ENCODE measurements at places on chromosomes 5 and 9.

- no peak for DNase-seq
Measured at GRCh38 chr5:35248843-35249780, 18.8 kb upstream of the PRLR start.

DNA sequence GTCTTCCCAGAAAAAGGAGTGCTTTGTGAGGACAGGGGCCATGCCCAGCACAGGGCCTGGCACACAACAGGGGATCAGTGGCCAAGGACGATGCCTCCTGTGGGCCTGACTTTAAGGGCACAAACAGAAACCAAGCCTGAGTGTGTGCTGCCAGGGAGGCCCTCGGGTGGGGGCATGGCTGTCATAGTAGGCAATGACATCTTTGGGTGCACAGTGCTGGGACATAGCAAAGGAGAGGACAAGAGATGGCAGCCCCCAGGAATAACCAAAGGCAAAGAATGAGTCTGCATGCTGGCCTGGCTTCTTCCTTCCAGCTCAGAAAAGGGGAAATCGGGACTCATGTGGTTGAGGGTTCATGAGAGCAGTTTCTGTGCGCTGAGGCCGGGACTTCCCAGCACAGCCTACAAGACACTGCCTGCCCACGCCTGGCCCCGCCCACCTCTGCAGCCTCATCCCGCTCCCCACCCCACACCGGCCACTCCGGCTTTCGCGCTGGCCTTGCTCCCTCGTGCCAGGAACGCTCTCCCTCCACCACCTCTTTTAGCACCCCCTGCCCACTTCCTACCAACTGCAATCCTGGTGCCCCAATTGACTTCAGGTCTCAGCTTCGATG, 13.8 kb upstream of the LHX2 start:
- DNase-seq = peak; percentile 73

- DNase-seq = no peak
Measured at GRCh38 chr5:139569270-139569955, 8.3 kb downstream of the UBE2D2 start.

- DNase-seq = no peak
Measured at GRCh38 chr9:84754881-84755280, 85.4 kb downstream of the NTRK2 start.

- DNase-seq = no peak
Measured at GRCh38 chr5:33180900-33181299, 259.9 kb upstream of the TARS1 start.

GRCh38 chr9:95126739-95127138, 190.8 kb downstream of the FANCC start:
- DNase-seq = no peak

DNA sequence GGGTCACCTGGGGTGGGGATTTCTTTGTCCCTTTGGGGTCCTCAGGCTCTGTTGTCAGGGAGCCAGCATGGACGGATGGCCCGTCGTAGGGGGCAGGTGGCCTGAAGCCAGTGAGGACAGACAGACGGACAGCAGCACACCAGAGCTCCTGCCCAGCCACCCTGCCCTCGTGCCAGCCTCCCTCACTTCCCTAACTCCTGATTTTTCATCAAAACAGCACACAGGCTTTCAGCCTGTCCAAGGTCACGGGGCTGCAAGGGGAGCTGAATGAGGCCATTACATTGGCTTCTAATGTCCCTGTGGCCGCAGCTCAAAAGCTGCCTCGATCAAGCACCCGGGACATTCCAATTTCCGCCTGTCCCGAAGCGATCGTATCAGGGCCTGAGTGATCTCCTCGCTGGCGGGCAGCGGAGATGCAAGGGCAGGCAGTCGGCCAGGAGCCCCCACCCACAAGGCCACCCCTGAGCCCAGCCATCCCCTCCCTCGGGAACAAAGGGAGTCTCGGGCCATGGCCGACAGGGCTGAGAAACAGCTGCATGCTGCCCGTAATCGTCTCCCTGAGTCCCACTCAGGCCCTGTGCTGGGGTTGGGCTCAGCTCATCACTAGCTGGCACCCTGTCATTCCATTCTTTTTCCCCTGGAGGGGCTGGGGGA, 50.5 kb upstream of the RNU6ATAC start:
- DNase-seq = peak; percentile 47

DNA sequence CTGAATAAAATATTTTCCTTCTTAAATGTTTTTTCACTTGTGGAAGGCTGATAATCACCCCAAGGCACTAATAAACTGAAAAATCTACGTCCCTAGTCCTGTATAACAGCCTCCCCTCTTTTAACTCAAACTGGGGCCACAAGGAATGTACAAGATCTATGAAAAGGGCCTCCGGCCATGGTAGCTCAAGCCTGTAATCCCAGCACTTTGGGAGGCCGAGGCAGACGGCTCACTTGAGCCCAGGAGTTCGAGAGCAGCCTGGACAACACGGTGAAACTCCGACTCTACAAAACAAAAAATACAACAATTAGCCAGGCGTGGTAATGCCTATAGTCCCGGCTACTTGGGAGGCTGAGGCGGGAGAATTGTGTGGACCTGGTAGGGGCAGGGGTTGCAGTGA, 23.6 kb downstream of the RNF145 start:
- no peak for DNase-seq

DNA sequence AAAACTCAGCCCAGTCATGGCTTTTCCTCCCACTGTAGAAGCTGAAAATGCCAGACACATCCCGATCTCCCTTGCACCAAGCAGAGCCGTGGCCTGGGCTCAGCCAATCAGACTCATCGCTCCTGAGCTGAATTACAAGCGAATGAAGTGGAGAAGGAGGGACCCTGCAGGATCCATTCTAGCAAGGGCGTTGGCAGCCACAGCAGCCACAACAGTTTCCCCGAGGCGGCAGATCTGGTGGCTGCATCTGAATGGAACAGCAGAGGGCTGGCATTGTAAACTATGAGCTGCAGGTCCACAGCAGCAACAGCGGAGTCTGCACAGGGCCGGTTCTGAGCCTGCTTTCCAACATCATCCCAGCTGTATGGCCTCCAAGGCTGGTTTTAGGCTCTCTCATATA, 23.8 kb downstream of the ALG2 start:
- DNase-seq = no peak

DNA sequence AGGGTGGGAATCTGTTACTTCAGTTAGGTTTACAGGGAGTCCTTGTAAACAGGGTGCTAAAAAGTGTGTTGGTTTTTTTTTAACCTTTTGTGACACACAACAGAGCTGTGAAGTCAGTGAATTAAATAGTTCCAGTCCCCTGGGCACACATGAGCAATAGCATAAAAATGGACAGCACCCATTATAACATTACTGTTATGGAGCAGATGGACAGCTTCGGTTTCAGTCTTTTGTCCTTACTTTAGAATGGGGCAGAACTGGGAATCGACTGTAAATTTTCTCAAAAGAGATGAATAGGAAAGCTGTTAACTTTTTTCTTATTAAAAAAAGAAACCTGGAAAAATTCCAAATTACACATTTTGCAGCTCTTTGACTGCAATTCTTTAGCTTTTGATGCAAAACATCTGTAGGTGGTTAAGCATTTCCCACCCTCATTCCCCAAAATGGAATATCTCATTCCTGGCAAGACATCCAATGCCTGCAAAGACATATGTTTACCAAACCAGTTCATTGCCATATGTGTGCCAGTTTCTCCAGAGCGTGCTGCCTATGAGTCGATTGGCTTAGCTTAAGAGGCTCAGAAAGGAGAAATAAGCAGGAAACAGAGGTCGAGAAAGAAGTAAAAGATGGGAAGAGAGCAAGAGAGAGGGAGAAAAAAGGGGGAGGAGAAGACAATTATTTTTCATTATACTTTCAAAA, 212.3 kb upstream of the TMEM161B start:
- DNase-seq = no peak

- DNase-seq = no peak
Measured at GRCh38 chr9:107751567-107752210, 262.1 kb upstream of the KLF4 start.

DNA sequence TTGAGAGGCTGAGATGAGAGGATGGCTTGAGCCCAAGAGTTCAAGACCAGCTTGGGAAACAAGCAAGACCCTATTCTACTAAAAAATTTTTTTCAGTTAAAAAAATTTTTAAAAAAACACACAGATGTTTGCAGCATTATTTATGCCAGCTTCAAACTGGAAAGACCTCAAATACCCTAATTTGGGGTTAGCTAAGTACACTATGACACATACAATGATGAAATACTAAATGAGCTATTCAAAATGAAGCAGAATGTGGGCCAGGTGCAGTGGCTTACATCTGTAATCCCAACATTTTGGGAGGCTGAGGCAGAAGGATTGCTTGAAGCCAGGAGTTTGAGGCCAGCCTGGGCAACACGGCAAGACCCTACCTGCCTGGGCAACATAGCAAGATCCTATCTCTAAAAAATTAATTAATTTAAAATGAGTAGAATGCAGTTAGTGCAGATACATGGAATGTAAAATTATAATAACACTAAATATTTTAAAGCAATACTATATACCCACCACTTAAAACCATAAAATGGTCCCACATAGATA, 44.9 kb downstream of the LHFPL2 start:
- no peak for DNase-seq

DNA sequence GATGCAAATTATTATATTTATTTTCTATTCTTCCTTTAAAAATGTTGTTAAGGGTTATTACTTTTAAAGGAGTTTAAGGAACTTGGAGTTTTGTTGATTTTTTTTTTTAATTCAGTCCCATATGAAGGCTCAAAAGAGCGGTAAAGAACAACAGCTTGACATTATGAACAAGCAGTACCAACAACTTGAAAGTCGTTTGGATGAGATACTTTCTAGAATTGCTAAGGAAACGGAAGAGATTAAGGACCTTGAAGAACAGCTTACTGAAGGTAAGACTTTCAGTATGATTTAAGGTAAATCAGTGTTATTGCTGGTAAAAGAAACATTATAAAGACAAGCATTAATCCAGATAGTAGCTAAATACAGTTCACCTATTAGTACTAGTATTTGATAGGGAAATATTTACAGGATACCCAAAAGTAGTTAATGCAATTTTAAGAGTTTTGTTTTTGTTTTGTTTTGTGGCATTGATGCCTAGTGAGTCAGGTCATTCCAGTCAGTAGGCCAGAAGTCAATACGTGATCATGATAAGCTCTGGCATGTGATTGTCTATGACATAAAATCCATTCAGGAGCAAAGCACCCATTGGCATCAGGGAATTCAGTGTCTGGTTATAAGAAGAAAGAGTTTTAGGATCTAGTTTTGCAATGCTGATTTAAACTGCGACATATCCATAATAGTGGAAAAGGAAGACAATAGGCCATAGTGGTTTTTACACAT, 49.2 kb downstream of the CNTRL start:
- DNase-seq = no peak

GRCh38 chr5:82620957-82621600, 342.9 kb upstream of the RPS23 start:
- DNase-seq = no peak

DNA sequence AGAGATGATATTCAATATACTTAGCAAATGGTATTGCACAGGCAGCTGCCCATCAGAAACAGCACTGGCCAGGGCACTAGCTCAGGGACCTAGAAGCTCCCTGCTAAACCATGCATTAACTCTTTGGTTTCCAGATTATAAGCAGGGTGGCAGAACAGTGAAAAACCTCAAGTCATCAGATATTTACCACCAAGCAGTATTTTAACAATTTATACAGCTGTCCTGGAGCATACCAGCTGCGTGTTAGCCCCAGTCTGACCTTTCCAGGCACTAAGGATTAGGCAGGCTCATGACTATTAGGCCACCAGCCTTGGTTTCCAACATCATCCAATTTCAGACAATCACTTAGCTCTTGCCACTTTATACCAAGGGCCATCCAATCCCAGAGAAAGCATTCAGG, 326.5 kb downstream of the CAAP1 start:
- no peak for DNase-seq

GRCh38 chr5:33490071-33490665, 49.4 kb downstream of the TARS1 start:
- no peak for DNase-seq

DNA sequence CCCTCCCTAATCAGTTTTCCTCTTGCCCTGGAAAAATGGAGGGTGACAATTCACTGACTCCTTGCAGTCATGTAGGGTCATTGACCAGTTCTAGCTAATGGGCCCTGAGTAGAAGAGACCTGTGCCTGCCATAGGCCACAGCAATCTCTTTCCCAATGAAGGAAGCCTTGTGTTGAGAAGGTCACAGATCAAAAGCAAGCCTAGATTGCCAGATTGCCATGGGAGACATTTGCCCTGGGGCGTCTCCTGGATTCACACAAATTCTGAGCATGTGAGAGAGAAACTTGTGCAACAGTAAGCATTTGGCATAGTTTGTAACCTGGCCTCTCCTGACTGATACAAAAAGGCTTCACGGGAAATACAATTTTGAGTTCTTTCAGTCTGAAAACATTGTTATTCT, 148.0 kb downstream of the NUDT12 start:
- DNase-seq = no peak

DNA sequence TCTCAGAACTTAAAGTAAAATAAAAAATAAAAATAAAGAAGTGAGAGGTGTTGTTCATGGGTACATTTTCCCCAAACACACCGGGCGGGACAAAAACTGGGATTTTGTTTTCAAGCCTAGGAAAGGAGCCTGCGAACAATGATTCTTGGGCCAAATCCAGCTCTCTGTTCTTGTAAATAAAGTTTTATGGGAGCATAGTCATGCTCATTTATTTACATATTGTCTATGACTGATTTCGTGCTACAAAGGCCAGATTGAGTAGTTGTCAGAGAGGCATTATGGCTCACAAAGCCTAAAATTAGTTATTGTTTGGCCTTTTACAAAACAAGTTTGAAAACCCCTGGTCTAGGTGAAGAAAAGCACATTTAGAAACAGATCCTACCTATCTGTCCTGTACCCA, 821.0 kb upstream of the GRAMD2B start:
- no peak for DNase-seq

GRCh38 chr5:111856876-111857466, 100.0 kb upstream of the NREP start:
- peak; percentile 28 for DNase-seq

DNA sequence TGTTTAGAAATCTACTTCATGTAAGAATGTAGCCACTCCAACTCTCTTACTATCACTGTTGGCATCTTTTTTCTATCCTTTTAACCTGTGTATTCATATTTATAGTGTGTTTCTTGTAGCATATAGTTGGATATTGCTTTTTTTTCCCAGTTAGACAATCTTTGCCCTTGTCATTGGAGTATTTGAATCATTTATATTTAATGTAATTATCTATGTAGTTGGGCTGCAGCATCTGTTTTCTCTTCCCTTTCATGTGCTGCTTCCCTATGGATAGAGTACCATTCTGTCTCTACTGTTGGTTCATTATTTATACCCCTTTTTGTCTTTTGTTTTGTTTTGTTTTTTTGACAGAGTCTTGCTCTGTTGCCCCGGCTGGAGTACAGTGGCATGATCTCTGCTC, 45.2 kb upstream of the PPP2CA start:
- no peak for DNase-seq

GRCh38 chr5:147303251-147303650, 68.4 kb downstream of the STK32A start:
- no peak for DNase-seq

Measured in left ventricle myocardium superior (tissue), 1 donor.